Breast epithelium (tissue), 4 donors: ENCODE measurements at places on chromosomes 13 and 19. TPM values are rescaled to one million over a fixed set of nuclear protein-coding genes. Genes with fewer than 3 reads are reported as not detected.

DNA sequence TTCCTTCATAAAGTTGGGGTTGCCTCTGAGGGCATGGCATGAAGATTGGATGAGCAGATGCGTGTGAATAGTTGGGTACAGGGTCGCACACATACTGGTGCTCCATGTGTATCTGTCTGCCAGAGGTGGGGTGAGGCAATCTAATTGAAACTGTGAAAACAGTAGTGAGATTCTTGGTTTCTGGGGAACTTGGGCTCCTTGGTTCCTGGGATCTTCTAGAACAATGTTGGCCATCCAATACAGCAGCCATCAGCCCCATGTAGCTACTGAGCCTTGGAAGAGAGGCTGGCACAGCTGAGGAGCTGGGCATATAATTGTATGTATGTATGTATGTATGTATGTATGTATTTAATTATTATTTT, 616 bp downstream of the FCHO1 start:
- no peak for DNase-seq

- no peak for DNase-seq
These were observed 255.1 kb downstream of the TBC1D4 start for GRCh38 chr13:75226733-75227435.

DNA sequence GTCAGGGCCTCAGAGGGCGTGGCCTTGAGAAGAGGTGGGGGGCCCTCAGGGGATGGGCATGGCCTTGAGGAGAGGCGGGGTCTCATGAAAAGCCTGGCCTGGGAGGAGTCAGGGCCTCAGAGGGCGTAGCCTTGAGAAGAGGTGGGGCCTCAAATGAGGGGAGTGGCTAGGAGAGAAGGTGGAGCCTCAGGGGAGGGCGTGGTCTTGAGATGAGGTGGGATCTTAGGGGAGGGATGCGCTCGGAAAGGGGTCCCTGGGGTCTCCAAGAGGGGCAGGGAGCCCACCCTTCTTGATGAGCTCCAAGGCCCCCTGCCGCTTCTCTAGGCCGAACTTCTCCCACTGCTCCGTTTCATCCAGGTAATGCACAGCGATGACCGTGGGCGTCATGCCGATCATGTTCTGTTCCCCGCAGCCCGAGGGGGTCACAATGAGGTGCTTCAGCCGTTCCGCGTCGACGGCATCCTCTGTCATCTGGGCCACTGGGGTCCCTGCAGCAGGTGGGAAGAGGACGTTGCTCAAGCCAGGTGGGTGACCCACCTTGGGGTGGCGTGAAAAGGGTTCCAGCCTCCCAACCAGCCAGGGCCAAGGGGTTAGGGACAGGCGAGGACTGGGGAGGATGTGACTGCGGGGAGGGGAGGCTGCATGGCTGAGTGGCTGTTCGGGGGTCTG, 24.3 kb upstream of the TNFSF14 start:
- DNase-seq, result no peak

DNA sequence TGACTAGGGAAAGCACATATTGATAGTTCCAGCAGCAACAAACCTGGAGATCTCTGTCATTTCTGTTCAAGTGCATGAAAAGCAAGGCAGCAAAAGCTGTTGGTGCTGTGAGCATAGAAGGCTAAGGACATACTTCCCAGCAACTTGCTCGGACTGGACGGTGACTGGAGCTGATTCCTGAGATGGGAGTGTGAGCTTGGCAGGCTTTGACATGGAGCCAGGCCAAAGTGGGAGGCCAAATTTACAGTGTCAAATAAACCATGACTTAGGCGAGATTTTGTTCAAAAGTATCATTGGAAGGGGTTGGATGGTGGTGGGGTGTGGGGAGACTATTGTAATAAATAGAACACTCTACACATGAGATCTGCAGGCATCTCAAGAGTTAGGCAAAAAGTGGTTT, 5.9 kb upstream of the ARGLU1 start:
- no peak for DNase-seq

- no peak for DNase-seq
These were observed 406.2 kb downstream of the DLEU7 start for GRCh38 chr13:50437252-50437651.

- DNase-seq, result no peak
These were observed 29.1 kb downstream of the KCNC3 start for GRCh38 chr19:50300051-50300450.

- no peak for DNase-seq
These were observed 9.8 kb upstream of the CIRBP start for GRCh38 chr19:1259206-1259875.

DNA sequence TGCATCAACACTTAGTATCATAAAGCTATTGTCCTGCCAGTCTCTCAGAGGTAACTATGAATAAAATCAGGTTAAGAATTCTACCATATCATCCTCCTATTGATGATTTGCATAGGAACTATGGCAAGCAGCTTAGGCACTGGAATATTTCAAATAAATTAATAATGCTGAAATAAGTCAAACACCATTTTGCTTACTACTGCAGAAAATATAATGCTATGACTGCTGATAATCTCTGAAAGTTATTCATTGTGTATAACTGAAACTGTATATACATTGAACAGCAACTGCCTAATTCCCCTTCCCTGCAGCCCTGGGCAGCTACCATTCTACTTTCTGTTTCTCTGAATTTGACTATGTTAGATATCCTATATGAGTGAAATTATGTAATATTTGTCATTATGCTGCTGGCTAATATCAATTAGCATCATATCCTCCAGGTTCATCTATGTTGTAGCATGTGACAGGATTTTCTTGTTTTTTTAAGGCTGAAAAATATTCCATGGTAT, 318.8 kb upstream of the SGCG start:
- DNase-seq, result no peak

DNA sequence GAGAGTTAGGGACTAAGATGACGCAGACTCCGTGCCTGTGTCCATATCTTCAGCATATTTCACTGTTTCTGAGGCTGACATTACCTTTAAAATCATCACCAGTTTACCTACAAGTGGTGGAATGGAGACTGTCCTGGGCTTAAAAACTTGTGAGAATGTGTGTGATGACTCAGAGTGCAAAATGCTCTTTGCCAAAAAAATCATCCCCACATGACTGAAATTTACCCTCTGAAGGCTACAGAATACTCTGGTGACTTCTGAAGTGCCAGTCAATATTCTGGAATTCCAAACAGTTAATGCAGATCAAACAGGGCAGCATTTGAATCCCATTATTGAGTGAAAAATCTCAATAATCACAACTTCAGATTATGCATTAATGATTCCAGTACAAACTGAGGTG, 901.4 kb downstream of the EFNB2 start:
- DNase-seq, result no peak

GRCh38 chr13:43915451-43915850, 35.7 kb downstream of the LACC1 start:
- no peak for DNase-seq

DNA sequence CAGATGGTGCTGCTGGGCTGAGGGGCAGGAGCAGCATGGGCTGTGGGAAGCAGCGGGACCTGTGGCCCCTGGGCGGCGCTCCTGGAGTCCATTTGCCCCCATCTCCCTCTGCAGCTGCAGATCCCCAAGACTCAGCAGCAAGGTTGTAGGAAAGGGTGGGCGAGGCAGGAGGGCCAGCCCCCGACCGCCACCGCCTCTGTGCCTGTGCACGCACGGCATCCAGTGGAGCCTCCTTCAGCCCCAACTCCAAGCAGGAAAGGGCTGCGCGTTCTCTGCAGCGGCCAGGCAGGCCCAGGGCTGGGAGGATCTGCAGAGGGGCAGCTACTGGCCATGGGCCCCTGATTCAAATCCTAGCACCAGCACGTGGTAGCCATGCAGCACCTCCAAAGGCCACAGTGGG, 20.8 kb downstream of the DPF1 start:
- DNase-seq, result no peak

The TMC4 gene
- 38.0 TPM for total RNA-seq

The RASAL3 gene
- total RNA-seq, result 5.9 TPM

The RANBP3 gene
- 54.4 TPM for total RNA-seq

The PSG3 gene
- total RNA-seq, result not detected

The GGN gene
- total RNA-seq, result 0.44 TPM

The ACTMAP gene
- total RNA-seq, result 3.2 TPM

The CGB2 gene
- total RNA-seq, result not detected
